ENCODE measurements at places on chromosomes 7 and 10.

- no peaks in the 10 kb centered on the region for H3K4me1 ChIP-seq
- H3K4me3 ChIP-seq, result no peak overlapping the region
- DNase-seq, result no peak
- no peaks in the 10 kb centered on the region for H3K27me3 ChIP-seq
- H3K27ac ChIP-seq, result no peak overlapping the region
- H3K36me3 ChIP-seq, result no peaks in the 10 kb centered on the region
These were observed 85.5 kb upstream of the LRRN3 start for GRCh38 chr7:111005445-111005844.

DNA sequence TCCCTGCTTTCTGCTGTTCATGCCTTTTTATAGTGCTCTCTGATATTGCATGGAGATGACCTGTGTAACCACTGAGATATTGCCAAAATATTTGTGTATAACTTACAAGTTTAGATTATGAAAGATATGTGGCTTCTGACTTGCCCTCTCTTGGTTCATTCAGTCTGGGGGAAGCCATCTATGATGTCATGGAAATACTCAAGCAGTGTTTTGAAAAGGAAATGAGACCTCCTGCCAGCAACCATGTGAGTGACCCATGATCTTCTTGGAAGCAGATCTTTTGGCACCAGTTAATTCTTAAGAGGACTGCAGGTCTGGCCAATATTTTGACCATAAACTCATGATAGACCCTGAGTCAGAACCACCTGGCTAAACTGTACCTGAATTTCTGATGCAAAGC lies 183.0 kb downstream of the THSD7A start:
- no peak overlapping the region for H3K4me3 ChIP-seq
- no peak for DNase-seq
- no peaks in the 10 kb centered on the region for H3K27me3 ChIP-seq
- H3K4me1 ChIP-seq, result no peaks in the 10 kb centered on the region

DNA sequence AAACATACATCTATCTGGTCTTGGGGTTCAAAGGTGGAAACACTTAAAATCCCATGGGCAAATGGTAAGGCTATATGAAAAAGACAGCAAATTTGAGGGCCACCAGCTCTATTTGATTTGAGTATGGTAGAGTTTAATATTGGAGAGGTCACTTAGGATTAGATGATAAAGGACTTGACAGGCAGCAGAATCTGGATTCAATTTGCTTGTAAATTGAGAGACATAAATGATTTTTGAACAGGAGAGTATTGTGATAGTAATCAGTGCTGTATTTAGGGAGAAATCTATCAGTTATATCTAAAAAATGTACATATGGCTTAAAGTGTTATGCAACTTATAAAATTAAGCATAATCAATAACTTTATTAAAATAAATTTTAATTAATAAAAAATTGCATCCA lies 155.2 kb downstream of the SEMA3A start:
- no peaks in the 10 kb centered on the region for H3K4me1 ChIP-seq
- no peak overlapping the region for H3K27ac ChIP-seq
- H3K4me3 ChIP-seq, result no peak overlapping the region
- H3K36me3 ChIP-seq, result no peaks in the 10 kb centered on the region

GRCh38 chr10:62582804-62583208 lies 208.6 kb downstream of the ZNF365 start:
- no peaks in the 10 kb centered on the region for H3K36me3 ChIP-seq
- H3K4me3 ChIP-seq, result no peak overlapping the region
- peak overlapping the region; percentile 86 for H3K27ac ChIP-seq
- H3K4me1 ChIP-seq, result no peaks in the 10 kb centered on the region
- peak; percentile 37 for DNase-seq

GRCh38 chr10:14541379-14541778 lies 210.7 kb upstream of the FRMD4A start:
- H3K36me3 ChIP-seq, result no peaks in the 10 kb centered on the region
- no peaks in the 10 kb centered on the region for H3K4me1 ChIP-seq
- no peaks in the 10 kb centered on the region for H3K27me3 ChIP-seq

- H3K36me3 ChIP-seq, result no peaks in the 10 kb centered on the region
- H3K27ac ChIP-seq, result no peak overlapping the region
- H3K27me3 ChIP-seq, result no peaks in the 10 kb centered on the region
- H3K4me3 ChIP-seq, result no peak overlapping the region
- no peaks in the 10 kb centered on the region for H3K4me1 ChIP-seq
- no peak for DNase-seq
These were observed 12.5 kb upstream of the COL13A1 start for GRCh38 chr10:69789164-69789576.

GRCh38 chr10:28719789-28720436 lies 42.6 kb downstream of the BAMBI start:
- DNase-seq, result no peak
- no peaks in the 10 kb centered on the region for H3K36me3 ChIP-seq
- no peak overlapping the region for H3K4me3 ChIP-seq
- no peaks in the 10 kb centered on the region for H3K27me3 ChIP-seq
- no peaks in the 10 kb centered on the region for H3K4me1 ChIP-seq

- peaks cover 7% of the 10 kb centered on the region for H3K36me3 ChIP-seq
- no peak overlapping the region for H3K27ac ChIP-seq
- H3K4me3 ChIP-seq, result no peak overlapping the region
- H3K27me3 ChIP-seq, result no peaks in the 10 kb centered on the region
These were observed 3.7 kb downstream of the PGAM2 start for GRCh38 chr7:44061645-44062179.
